ENCODE measurements at places on chromosomes 3 and 15.

GRCh38 chr3:55662683-55663082 lies 175.6 kb upstream of the WNT5A start:
- DNase-seq = no peak

GRCh38 chr3:51971350-51971749 lies 2.5 kb downstream of the ABHD14B start:
- no peak for DNase-seq

GRCh38 chr3:151539599-151539998 lies 78.7 kb upstream of the IGSF10 start:
- DNase-seq = no peak

DNA sequence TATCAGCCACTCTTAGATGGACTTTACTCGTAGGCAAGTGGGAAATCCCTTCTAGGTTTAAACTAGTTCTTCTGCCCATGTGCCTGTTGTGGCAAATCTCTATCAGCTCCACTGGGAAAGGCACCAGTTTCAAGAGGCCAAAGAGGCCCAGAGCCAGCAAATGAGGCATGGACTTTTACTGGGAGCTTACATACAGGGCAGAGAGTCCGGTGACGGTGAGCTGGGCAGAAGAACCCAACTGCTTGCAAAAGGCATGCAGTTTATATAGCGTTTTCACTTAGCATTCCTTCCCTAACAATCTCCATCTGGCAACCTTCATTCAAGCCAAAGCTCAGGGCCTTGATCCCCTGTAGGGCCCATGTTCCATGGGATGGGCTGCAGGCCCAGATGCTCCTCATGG lies 93.0 kb upstream of the C3orf80 start:
- DNase-seq = no peak

GRCh38 chr3:48656841-48657281 lies 5.8 kb downstream of the CELSR3 start:
- no peak for DNase-seq

GRCh38 chr15:60655252-60655651 lies 176.3 kb upstream of the ICE2 start:
- DNase-seq = no peak

GRCh38 chr3:44576613-44577012 lies 8.2 kb upstream of the ZNF660 start:
- DNase-seq = no peak

DNA sequence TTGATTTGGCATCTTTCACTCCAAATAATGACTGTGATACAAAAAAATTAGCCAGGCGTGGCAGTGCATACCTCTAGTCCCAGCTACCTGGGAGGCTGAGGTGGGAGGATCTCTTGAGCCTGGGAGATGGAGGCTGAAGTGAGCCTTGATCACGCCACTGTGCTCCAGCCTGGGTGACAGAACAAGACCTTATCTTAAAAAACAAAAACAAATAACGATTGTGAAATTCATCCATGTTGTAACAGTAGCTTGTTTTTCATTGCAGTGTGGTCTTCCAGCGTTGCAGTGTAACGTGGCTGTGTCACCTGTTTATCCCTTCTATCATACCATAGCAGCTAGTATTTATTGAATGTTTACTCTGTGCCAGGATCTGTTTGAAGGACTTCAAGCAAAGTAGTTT lies 120.9 kb downstream of the ITPR1 start:
- DNase-seq = no peak

DNA sequence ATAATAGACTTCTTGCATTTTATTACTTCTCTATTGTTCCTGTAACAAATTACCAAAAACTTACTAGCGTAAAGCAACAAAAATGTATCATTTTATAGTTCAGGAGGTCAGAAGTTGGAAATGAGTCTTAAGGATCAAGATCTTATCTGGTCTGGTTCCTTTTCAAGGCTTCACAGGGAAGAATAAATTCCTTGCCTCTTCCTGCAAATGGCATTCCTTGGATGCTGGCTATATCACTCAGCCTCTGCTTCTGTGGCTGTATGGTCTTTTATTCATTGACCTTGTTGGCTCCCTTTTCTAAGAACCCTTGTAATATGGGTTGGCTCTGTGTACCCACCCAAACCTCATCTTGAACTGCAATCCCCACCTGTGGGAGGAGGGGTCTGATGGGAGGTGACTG lies 478.4 kb upstream of the THBS1 start:
- DNase-seq = no peak

DNA sequence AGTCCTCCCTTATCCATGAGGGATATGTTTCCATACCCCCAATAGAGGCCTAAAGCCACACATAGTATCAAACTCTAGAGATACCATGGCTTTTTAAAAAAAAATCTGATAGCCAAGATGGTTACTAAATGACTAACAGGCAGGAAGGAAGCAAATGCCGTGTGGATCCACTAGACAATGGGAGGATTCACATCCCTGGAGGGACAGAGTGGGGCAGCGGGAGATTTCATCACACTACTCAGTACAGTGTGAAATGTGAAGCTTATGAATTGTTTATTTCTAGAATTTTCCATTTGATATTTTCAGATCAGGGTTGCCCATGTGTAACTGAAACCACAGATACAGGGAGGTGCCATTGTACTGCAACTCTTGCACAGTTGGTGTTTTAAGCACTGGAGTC lies 826.6 kb downstream of the SQOR start:
- DNase-seq = no peak

- DNase-seq = no peak
These were observed 36.0 kb downstream of the TSPAN3 start for GRCh38 chr15:77034695-77035489.

DNA sequence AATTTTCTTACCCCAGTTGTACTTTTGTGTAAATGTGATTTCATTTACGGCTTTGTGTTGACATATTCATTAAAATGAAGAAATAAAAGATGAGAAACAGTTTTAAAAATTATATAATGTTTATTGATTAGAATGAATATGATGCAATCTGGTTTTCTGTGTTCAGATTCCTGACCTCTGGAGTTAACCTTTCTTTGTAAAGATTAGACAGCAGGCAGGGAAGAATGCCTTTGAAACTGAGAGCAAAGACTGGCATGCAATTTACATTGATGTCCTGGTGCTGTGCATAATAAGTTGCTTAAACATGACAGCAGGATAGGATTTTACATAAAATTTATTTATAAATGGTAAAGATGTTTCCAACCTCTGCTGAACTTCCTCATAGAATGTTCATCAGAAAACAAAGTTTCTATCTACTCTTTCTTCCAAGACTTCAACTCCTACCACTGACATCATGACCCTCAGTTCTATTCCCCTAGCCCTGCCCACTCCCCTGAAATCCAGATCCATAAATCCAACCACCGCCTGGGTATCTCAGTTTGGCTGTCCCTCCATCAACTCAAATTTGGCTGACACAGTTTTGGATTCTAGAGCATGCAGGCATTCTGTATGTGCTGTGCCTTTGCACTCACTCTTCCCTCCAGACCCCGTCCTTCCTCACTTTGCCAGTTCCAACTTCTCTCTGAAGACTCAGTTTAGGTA lies 1.7 kb downstream of the HGD start:
- DNase-seq = no peak

DNA sequence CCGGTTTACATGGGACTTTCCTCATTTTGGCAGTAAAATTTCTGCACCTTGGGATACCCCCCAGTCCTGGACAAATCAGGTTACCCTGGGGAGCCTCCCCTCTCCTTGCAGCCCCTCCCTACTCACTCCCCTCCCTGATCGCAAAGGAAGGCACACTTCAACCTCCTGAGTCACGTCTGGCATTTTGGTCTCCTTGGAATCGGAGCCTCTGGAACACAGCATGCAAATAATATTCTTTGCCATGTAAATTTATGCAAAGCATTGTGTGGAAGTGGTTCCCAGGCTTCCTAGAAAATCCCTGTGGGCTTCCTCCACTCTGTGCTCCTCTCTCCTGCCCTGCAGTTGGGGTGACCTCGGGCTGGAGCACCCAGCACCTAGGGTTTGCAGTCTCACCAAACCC lies 11.6 kb downstream of the SCN5A start:
- DNase-seq = no peak

DNA sequence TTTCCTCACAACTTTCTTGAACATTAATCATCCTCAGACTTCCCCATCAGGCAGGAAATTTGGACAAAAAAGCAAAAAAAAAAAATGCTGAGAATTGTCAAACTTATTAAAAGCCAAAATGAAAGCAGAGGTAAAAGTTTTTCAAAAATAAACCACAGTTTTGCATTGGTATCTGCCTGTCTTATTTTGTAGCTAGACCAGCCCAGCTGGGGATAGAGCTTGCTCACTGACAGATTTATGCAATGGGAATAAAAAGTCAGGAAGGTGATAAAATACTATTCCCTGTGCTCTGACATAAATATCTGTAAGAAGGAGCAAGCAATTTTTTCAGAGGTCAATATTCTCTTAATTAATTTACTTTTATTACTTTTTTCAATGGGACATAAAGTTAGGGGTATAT lies 1006.7 kb upstream of the ALCAM start:
- no peak for DNase-seq

GRCh38 chr3:55661141-55661540 lies 174.0 kb upstream of the WNT5A start:
- peak; percentile 47 for DNase-seq

DNA sequence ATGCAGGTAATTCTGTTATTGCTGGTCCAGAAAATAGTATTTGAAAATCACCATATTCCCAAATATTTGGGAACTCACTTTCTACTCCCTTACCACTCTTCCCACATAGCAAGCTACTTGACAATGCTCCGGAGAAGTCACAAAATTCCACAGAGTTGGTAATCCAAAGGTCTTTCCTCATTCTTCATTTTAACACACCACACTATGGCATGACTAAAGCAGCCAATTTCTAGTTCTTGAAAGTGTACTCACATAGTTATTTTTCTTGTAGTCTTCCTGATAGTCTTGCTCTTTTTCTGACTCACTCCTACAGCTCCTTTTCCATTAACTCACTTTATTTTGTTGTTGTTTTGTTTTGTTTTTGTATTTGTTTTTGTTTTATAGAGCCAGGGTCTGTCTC lies 67.2 kb downstream of the MYO9A start:
- DNase-seq = no peak

GRCh38 chr15:30997270-30997669 lies 5.8 kb upstream of the MTMR10 start:
- DNase-seq = no peak

GRCh38 chr3:65166531-65166930 lies 478.7 kb upstream of the ADAMTS9 start:
- DNase-seq = no peak

- DNase-seq = no peak
These were observed 8.2 kb downstream of the KLHL40 start for GRCh38 chr3:42693530-42693930.

- no peak for DNase-seq
These were observed 116.7 kb upstream of the ETV5 start for GRCh38 chr3:186225603-186226002.

GRCh38 chr3:111911446-111911845 lies 52.4 kb downstream of the PHLDB2 start:
- no peak for DNase-seq

- no peak for DNase-seq
These were observed 339.9 kb downstream of the NR2F2 start for GRCh38 chr15:96670389-96670788.

GRCh38 chr3:112111785-112112402 lies 21.2 kb downstream of the GCSAM start:
- peak; percentile 25 for DNase-seq

DNA sequence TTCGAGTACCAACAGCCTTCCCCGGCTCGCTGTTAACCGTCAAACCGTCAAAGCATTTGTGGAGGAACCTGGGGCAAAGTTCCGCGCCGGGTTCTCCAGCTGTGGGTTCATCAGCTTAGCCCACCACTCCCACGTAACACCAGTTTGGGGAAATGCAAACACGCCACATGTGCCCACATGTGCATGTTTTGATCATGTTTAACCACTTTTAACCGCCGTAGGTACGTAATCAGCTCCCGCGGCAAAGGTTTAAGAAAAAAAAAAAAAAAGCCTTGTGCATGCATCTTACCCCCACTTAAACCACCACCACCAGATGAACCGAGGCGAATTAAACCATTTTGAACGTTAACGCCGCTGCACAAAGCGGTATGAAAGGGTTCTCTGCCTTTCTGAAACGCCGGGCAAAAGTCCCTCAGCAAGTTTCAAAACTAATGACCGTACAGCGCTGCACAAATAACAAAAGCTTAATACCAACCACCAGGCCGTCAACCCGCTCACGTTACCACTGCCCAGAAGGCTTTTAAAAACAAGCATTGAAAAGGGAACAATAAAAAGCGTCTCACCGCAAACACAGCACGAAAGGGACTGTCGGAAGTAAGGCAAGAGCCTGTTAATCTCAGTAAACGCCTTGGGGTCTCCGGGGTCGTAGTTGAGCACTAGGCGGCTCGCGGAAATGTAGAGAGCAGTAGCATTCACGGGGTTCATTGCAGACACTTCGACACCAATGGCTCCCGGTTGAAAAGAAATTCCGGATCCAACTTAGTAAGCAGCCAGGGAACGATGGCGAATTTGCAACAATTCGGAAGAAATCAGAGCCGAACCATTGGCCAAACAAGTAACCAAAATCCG lies 1.5 kb downstream of the MSL2 start:
- DNase-seq = no peak

DNA sequence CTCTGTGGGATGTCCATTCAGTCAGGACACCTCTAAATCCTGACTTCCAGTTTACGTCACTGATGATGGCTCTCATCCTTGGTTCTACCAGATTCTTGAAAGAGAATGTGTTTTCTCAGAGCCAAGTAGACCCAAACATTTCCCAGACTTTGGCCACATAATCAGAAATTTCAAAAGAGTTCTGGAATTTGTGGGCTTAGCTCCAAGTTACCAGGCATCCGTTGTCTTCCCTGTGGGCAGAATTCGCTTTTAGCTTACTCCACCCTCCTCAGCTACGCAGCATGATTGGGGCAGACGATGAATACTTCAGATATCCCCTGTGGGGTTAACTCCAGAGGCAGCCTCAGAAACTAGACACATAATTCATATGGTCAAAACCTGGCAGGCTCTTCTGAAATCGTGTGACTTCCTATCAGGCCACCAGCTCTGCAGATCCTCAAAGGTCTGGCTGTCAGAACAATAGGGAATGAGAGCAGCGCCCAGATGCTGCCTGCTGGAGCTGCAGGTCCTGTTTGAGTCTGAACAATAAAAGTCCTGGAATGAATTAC lies 30.6 kb downstream of the CRTC3 start:
- no peak for DNase-seq

GRCh38 chr15:73374604-73375003 lies 5.8 kb upstream of the HCN4 start:
- no peak for DNase-seq

DNA sequence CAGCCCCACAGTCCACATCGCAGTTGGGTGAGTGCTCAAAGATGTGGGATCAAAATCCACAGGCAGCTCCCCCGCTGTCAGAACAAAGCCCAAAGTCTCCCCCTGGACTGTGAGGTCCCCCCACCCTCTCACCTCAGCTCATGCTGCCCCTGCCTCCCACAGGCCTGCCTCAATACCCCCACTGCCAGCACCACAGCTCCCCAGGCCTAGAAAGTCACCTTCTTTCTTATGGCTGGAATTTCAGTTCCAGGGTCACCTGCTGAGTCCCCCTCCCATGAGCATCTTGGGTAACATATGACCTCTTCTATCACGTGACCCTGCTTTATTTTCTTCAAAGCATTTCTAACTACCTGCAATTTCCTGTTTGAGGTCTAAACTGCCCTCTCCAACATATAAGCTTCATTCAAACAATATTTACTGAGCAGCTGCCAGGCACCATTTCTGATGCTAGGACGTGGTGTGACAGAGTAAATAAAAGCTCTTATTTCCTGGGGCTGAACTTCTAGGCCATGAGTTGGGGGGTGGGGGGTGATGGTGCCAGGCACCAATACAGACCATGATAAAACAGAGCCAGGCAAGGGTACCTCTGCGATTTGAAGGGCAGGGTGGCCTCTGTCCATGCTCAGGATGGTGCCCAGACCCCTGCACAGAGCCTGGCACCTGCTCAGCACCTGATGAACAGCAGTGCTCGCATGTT lies 2.4 kb upstream of the TMEM89 start:
- no peak for DNase-seq

- DNase-seq = no peak
These were observed 91.0 kb downstream of the EPHB1 start for GRCh38 chr3:134885877-134886621.
